ENCODE measurements at places on chromosomes 12 and 14.
A peak's percentile ranks its signal among the peaks of the same experiment; 100 is the strongest.

DNA sequence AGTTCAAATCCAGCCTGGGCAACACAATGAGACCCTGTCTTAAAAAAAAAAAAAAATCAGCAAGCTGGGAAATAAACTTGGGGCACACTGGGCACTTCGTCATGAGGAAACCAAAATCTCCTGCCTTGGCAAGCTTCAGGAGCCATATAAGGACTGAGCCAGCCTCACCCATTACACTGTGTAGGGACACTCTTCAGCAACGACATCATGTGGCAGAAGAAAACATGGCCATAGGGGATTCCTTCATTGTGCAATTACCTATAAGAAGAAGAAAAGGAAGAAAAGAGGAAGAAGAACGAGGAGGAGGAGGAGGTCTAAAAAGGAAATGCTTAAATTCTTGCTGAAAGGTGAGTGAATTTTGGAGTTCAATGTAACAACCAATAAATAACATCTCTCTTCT lies 26.1 kb upstream of the IFNG start:
- no peak for DNase-seq

DNA sequence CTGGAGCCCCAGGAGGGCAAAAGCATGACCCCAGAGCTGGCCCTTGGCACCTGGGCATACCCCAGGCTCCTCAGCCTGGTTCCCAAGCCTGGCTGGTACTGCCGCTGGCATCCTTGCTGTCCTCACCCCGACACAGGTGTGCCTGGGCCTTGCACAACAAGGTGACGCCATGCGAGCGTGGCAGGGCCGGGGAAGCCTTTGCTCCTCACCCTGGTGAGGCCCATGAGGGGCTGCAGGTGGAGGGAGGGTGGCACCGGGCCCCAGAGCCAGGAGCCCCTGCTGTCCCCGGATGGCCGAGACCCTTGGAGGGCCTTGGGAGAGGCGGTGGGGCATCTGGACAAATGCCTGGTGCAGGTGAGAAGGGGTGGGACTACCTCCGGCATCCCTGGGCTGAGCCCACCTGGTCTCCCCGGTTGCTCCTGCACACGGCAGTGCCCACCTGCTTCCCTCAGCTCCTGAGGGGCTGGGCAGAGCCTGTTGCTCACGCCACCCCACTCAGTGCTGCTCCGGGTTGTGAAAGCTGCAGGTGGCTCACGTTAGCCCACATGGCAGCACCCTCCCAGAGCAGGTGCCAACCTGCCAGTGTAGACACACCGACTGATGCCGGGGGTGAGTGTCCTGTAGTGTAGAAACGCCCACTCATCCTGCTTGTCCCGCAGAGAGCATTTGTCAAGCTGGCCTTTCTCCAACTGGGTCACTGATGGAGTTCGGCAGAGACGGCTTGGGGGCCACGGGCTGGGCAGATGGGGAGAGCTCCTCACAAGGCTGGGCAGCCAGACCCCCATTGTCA lies 24.6 kb upstream of the KIF26A start:
- DNase-seq, result no peak

DNA sequence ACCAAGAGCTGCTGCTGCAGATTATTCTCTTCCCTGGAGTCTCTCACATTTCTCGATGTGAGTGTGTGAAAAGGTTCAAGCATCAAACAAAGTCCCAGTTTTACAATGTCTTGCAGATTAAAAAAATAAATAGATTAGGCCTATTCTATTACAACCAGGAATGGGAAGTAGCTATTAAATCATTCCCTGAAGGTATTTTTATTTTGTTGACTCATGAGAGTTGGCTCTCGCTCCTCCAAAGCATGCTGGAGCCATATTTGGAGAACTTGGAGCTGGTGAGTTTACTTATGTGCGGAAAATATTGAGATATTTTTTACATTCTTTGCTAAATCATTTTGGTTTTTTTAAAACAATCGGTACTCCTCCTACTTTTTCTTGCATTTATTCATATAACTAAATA lies 572.3 kb downstream of the ETNK1 start:
- DNase-seq, result no peak

DNA sequence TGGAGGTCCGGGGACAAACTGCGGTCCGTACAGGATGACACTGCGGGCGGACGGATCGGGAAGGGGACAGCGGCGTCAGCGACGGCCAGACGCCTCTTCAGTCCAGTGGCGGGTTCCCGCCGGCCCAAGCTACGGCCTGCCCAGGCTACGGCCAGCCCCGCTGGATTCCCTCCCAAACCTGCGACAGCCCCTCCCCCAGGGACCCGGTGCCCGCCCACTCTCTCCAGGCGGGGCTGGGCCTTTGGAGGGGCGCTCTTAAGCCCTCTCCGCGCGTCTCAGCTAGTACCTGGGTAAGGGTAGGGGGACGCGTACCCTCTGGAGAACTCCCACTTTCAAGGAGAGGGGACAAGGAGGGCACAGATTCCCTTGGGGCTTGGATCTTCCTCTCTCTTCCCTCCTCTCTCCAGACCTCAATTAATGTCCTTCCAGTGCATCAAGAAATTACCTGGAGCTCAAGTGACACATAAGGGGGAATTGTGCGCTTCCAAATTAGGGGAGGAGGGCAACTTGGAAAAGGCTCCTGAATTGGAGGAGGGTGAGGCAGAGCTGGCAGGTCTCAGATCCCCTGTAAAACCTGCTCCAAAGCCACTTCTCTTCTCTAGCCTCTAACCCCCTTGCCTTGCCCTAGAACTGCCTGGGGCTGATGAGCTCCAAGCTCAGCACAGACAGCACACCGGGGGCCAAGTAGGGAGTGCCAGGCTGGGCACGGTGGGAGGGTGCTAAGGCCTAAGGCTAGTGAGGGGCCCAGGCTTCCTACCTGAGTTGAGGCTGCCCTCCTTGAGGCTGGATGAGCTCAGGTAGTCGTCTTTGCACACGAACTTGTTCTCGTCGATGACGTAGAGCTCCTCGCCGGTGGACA lies 3.1 kb downstream of the LHX5 start:
- DNase-seq, result no peak

GRCh38 chr12:64125913-64126312 lies 96.2 kb downstream of the KICS2 start:
- no peak for DNase-seq

- DNase-seq, result no peak
Observed at GRCh38 chr14:61528591-61529021, 166.7 kb upstream of the HIF1A start.

- no peak for DNase-seq
Observed at GRCh38 chr12:46459861-46460545, 87.4 kb upstream of the SLC38A2 start.

DNA sequence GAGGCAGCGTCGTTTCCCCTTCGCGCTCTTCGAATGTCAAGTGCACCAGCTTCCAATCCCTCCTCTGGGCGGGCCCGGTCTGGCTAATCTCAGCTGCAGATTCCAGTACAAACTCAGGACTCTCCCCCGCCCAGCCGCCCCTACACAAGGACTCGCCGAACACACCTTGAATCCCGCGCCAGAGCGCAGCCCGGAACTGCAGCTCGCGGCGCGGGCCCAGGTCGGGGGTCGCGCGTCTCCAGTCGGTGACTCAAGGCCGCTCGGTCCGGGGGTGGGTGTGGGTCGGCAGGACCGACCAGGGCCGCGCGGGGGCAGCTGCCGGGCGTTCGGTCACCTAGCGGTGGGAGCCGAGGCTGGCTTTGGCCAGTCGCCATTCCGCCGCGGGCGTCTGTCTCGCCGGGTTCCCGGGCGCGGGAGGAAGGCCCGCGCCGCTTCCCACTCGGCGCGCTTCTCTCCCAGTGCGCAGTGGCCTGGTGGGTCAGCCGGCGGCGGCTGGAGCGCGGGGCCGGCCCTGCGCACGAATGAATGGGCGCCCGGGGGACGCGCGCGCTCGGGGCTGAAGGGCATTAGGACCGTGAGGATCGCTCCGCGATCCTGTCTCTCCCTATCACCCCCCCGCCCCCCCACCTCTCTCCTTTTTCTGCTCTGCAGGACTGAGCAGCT lies at the start of gene GALNT16:
GALNT16 (plus strand) TSS at position 632 of the 663 bp plus-strand sequence. CDS start 133 bp downstream, outside the sequence.
- peak; percentile 49 for DNase-seq

DNA sequence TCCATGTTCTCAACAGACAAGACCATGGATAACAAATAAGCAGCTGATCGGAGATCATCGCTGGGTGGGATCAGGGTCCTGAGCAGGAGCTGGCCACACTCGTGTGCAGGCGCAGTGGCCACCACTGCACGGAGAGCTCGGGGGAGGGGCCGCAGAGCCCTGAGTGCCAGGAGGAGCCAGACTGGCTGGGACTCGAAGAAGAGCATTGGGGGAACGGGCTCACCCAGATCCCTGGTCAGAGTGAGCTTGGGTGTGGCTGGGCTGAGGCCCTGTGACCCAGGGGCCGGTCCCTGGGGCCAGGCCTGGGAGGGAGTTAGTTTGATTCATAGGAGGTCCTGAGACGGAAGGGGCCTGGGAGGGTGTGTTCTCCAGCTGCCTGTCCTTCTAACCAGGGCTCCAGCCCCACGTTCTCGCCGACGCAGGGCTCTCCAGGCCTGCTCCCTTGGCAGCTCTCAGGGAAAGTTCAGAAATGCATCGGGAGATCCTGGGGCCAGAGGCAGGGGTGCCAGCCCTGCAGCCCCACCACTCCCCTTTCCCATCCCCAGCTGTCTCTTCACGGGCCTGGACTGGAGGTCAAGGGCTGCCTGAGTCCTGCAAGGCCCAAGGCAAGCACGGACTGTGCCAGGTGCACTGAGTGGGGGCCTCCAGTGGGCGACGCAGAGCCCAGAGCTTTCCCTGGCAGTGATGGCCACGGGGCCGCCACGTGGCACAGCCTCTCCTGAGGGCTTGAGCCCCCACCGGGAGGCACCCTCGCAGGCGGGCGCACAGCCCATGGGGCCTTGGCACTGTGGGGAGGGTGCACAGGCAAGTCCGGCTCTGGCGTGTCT lies 48.1 kb downstream of the FBRSL1 start:
- no peak for DNase-seq

DNA sequence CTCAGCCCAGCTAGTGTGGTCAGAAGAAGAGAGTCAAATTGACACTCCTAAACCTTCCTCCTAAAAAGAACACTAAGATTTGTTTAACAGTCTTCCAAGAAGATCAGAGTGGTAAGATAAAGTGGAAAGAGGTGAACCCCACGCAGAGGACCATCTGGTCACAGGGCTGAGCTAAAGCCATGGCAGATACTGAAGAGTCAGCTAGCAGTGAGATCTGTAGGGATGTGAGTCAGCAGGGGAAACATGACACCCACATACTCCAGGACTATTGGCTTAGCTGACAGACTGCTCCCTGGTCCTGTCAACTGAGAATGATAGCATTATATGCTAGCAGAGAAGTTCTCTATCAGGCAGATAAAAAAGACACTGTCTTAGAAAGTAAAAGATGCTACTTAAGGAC lies 269.4 kb upstream of the ALG10 start:
- no peak for DNase-seq

DNA sequence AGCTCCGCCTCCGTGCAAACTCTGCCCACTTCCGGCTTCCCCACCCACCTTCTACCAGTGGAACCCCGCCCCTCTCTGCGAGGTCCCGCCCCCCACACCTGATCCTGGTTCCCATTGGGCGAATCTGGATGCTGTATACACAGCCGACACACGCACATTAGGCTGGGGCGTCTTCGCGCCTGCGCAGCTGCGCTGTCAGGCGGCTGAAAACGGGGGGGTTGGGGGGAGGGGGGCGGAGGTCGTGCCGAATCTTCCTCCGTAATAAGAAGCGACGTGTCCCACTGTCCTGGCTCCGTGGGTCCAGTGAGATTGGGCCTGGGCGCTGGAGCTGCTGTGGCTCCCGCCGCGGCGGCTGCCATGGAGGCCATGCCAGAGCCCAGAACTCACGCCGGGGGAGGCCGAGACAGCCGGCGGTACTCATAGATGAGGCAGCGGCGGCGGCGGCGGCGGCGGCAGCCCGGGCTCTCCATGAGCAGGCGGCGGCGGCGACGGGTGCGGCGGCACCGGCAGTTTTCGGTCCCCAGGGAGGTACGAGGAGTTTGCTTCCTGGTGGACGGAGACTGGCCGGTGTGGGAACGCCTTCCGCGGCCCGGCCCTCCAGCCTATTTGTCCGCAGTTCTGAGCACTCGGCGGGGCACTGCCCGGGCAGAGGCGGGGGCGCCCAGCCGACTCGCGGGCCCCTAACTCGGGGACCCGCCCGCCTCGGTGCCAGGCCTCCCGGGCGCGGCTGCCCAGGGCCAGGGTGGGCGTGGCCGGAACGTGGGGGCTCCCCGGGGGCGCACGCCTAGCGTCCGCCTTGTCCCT lies 64.5 kb downstream of the KLHL28 start:
- DNase-seq, result peak; percentile 100

DNA sequence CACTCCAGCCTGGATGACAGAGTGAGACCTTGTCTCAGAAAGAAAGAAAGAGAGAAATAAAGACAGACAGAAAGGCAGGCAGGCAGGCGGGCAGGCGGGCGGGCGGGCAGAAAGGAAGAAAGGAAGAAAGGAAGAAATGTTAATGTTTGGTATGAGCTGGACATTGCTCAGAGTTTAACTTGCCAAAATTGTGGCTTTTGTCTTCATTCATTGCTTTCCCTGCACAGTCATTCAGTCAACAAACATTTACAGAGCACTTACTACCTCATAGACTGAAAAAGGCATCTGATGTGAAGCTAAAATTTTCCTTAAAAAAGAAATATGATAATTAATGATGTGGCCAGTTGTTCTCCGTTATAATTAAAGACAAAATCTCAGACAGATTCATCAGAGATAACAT lies 247.1 kb downstream of the SPTSSA start:
- no peak for DNase-seq

GRCh38 chr12:103350116-103350515 lies 145.7 kb downstream of the C12orf42 start:
- DNase-seq, result no peak

All from dorsolateral prefrontal cortex (tissue), 122 donors.